ENCODE measurements at places on chromosomes 5 and 9.
A peak's percentile ranks its signal among the peaks of the same experiment; 100 is the strongest.

DNA sequence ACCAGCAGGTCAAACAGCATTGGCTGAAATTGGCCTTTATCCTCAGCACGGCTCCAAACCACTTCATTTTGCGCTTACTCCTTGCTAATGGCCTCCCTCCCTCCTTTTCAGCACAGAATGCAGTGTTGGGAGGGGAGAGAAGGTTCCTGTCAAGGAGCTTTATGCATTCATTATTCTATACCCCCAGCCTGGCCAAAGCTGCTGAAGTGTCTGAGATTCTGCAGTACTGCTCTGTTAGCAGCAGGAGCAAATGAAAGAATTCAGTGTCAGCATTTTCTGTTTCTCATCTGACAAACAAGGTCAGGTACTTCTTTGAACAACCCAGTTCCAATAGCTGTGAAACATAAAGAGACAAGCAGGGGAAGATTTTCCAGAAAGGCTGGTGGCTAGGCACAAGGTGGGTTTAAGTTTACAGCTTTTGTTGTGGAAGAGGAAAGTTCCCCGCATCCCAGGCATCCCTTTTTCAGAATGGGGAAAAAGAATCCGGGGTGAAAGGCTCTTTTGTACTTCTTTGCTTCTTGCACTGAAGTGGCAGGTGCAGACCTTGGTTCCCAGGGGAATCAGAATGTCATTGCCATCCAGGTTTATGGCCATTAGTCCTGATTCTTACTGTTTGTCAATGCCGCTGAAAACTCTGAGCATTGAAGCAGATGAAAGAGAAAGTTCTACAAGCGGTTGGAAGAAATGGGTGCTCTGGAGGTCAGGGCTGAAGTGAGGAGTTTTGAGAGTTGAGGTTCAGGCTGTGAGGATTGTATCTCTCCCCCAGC lies 109.3 kb upstream of the APC start:
- no peak for DNase-seq

DNA sequence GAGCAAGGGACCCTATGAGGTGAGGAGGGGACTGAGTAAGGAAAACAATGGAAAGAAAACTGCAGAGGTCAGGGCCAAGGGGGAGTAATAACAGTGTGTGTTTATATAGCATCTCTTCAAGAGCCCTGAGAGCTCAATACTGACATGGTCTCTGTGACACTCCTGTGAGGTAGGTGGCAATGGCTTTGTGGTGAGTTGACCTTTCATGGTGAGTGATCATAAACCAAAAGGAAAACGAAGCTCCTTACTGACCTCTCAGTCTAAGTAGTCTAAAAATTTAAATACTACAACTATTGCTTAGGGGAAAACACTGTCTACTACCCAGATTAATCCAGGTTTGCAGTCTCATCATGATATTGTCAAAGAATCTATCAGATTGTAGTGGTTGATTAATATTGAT lies 130.9 kb downstream of the SNCAIP start:
- DNase-seq: no peak

GRCh38 chr5:54113060-54113459 lies 197.3 kb downstream of the ARL15 start:
- no peak for DNase-seq

DNA sequence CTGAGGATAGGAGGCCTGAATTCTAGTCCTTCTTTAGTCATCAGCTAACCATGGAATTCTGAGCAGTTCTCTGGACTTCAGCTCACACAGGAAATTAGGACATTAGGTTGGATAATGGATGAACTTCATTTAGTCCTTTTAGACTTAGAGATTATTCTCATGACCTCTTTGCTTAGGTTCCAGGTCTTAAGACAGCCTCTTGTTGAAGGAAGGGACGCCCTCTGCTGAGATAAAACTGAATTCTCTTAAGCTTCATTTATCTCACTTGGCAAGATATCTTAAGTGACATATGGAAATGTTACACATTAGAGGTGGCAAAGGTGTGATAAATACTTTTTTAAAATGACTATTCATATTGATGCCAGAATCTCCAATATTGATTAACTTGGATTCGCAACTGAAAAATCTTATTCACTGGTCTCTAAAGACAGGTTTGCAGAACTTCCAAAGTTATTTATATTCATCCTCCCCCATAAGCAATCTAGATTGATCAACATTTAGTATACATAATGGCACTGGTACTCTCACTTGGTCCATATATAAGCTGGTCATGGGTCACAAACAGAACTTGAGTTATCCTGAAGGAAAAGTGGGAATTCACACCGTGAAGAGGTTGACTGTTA lies 16.9 kb upstream of the ZNF366 start:
- no peak for DNase-seq

DNA sequence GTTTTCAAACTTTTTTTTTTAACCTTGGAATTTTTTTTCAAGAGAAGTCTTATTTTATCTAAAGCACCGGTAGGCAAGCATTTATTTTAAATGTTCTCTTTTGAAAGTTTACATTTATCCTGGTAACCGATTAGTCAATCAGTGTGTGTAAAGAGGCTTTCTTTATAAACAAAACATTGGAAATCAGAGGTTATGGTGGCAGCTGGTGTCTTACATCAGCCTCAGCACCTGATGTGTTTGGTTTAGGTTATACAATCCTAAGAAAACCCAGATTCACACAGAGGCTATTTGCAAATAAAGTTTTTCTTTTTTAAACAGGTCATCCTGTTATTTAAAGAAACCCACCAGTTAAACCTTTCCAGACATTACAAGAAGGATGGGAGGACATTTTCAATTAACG lies 173.3 kb upstream of the GDNF start:
- no peak for DNase-seq

DNA sequence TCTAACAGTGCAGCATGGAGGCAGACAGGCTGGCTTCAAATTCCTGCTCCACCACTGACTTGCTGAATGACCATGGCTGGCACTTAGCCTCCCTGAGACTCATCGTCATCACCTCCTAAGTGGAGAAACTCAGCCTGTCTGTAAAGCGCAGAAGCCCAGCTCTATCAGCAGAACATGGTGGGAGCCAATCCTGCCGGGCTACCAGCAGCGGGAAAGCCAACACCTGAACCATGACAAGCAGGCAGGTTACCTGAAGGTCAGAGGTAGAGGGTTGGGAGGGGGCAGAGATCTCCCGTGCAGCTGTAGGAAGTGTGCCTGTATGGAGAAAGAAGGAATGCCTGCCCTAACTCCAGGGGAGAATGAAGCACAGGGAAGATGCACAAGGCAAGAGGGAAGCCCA lies 72.6 kb upstream of the LRRTM2 start:
- DNase-seq: no peak

DNA sequence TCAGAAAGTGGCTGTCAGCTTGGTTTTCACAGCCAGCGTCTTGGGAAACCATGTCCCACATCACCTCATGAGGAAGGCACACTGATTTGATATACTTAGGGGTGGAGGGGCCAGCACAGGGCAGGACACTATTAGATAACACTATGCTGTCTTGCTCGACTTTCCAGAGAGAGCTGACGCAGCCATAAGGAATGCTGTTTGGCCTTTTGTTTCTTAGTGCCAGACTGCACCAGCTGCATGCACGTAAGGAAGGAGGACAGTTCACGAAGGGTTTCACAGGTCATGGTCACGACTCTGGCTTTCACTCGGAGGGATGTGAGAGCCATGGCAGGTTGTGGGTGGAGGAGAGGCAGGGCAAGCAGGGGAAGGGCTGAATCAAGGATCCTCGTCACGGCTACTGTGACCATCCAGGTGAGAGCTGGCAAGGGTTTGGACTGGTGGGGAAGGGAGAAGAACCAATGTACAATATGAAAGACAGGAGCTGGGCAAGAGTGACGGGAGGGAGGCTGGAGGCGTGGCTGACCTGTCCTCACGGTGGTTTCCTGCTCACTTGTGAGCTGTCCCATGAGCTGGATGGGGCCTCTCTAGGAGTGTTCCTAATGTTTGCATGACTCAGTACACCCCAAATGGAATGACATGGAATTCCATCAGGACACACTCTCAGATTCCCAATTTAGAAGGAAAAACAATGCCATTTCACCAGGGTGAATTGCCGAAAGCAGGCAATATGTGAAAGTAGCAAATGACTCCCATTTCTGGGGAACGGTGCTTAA lies 61.7 kb downstream of the OTULIN start:
- DNase-seq: no peak

DNA sequence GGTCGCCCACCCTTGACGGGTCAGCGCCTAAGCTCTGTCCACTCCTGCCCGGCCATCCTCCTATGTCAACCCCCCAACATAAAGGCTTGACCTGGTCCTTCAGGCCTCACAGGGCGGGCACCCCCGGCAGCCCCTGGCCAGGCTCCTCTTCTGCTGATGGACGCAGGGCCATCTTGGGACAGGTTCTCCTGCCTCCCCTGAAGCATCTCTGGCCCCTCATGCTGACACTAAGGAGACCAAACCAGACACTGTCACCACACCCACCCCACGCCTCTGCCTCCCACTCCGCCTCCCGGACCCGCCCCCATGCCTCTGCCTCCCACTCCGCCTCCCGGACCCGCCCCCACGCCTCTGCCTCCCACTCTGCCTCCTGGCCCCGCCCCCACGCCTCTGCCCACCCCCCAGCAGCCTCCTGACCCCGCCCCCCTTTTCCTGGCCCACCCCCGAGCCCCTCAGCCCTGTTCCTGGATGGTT lies 6.8 kb downstream of the OBP2A start:
- no peak for DNase-seq

DNA sequence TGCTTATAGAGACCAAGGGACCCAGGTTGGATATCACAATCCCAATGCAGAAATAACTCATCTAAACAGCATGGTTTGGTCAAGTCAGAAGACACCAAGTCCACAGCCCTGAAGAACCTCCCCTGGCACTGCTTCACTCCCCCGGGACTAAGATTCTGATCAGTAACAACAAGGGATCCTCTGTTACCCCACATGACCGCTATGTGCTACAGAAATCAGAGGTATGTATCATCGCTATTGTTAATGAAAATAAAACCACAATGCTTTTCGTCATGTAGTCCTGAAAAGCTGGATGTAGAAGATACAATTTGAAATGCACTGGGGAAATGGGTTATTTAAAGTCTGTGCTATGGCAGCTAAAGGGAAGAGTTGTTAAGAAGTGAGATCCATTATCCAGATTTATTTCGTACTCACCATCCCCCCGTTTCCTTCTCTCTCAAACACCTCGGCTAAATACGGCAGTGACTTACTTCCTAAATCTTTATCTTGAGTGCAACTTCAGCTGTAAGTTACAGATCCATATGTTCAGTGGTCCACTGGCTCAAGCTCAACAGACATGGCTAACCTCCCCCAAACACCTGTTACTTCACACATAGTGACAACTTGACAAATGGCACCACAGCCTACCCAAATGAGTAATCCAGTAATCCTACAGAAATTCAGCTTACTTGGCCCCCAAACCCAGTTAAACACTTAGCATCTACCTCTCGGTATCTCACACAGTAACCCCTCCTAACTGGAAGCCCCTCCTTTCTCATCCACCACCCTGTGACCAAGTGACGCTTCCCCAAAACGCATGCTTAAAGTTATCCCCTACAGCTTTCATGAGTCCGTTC lies 129.2 kb downstream of the MYO10 start:
- DNase-seq: no peak

GRCh38 chr9:14309403-14309802 lies 4.5 kb downstream of the NFIB start:
- no peak for DNase-seq

DNA sequence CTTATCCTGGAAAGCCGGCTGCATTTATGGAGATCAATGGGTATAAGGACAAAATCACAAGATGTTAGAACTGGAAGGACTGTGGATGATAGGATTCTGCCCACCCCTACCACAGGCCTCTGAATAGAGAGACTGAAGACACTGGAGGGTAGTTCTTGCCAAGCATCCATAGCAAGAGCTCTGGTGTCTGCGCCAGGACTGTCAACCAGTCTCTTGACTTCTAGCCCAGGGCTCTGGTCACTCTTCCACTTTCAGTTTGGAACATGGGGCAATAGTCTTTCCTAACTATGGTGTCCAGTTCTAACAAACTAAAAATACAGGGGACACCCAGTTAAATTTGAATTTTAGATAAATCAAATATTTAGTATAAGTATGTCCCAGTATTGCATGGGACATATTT lies 23.4 kb downstream of the LARP1 start:
- DNase-seq: no peak

- DNase-seq: no peak
These were observed 53.9 kb upstream of the TUT7 start for GRCh38 chr9:86408121-86408520.

DNA sequence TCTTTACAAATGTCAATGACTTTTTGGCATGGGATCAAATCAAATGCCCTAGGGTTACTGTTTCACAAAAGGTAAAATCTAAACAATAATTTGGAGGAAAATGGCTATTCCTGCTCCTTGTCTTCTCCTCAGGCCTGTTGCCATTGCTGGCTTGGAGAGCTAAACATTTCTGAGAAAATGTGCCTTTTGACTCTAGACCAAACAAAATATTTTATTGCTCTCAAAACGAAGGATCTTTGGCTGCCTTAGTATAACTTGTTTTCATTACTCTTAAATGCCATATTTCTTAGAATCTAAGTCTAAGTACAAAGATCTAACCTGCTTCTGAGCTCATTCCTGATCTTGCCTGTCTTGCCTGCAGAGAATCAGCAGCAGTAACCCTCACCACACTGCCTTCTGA lies 116.6 kb downstream of the MUSK start:
- DNase-seq: no peak

- no peak for DNase-seq
These were observed 311.1 kb upstream of the CLINT1 start for GRCh38 chr5:158170060-158170459.

- DNase-seq: no peak
These were observed 18.0 kb upstream of the JADE2 start for GRCh38 chr5:134507452-134507851.

- no peak for DNase-seq
These were observed 21.1 kb downstream of the FAT2 start for GRCh38 chr5:151570058-151570457.

GRCh38 chr5:110179321-110179720 lies 489.6 kb downstream of the MAN2A1 start:
- no peak for DNase-seq

- DNase-seq: no peak
These were observed 23.9 kb upstream of the SLC25A51 start for GRCh38 chr9:37927601-37928551.

- DNase-seq: no peak
These were observed 60.5 kb downstream of the ASTN2 start for GRCh38 chr9:117354244-117354847.

GRCh38 chr9:129597355-129598088 lies 23.4 kb downstream of the C9orf50 start:
- DNase-seq: peak; percentile 64

GRCh38 chr9:107018861-107019545 lies 156.0 kb downstream of the ZNF462 start:
- no peak for DNase-seq

DNA sequence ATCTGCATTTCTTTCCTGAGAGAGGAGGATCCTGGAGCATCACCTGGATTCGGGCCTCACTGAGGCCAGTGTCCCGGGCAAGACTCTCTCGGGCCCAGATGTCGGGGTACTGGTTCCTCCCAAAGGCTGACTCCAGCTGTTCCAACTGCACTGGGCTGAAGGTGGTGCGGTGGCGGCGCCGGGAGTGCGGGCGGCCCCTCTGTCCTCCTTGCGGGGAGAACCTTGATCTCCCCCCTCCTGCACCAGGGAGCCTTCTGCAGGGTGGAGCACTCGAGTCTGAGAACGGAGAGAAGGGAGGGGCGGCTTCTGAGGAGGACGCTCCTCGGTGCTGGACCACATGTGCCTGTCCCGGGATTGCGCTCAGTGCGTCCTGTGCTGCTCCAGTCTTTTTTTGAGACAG lies 2.0 kb downstream of the PROP1 start:
- no peak for DNase-seq

GRCh38 chr5:69502767-69503488 lies 10.3 kb downstream of the OCLN start:
- DNase-seq: no peak
